Activated CD8-positive, alpha-beta T cell treated with anti-CD3 and anti-CD28 coated beads for 36 hours (primary cell): ENCODE measurements at places on chromosomes 16 and 17. TPM values are rescaled to one million over a fixed set of nuclear protein-coding genes. Genes with fewer than 3 reads are reported as not detected.
A peak's percentile ranks its signal among the peaks of the same experiment; 100 is the strongest.

DNA sequence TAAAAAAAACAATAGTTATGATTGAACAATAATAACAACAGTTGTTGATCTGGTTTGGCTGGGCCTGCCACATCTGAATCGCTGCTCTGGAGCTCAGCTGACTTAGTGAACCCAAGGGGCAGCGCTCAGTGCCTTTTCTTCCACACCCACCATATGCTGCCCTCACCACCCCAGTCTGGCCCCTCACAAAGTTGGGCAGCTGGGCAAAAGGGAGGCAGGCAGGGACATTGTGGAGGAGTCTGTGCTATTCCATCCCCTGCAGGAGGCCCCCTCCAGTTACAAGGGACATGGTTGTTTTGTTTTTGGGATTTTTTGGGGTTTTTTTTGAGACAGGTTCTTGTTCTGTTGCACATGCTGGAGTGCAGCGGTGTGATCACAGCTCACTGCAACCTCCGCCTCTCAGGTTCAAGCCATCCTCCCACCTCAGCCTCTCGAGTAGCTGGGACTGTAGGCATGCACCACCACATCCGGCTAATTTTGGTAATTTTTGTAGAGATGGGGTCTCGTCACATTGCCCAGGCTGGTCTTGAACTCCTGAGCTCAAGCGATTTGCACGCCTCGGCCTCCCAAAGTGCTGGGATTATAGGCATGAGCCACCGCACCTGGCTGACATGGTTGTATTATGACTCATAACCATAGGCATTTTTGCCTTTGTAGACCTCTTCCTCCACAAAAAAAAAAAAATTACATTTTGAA, 8.6 kb upstream of the PECAM1 start:
- DNase-seq, result peak; percentile 55

DNA sequence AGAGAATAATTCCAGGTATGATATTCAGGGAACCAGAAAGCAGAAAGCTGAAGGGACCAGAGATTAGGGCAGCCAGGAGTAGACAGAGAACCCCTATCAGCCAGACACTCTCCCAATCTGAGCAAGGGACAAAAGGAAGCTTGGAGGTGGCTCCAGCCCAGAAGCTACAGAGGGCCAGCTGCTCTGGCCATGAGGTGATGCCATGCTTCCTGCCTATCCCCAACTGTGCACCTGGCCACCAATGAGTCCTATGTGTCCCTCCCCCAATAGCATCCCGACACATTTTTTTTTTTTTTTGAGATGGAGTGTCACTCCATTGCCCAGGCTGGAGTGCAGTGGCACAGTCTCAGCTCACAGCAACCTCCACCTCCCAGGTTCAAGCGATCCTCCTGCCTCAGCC, 30.0 kb downstream of the NSMCE1 start:
- no peak for DNase-seq

GRCh38 chr17:37168731-37169353, 206.9 kb upstream of the C17orf78 start:
- DNase-seq, result no peak

DNA sequence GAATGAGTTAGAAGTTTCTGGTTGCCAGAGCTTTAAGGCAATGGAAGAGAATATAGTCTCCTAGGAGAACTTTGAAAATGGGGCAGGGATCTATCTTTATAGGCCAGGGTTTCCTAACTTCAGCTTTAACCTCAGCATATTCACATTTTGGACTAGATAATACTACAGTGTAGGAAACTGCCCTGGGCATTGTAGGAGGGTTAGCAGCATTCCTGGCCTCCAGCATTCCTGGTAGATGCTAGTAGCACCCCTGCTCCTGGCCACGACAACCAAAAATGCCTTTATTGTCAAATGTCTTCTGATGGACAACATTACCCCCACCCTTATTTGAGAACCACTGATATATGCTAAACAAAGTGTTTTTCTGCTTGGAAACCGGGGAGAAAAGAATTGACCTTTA, 27.8 kb upstream of the MYO18A start:
- no peak for DNase-seq

GRCh38 chr17:56926704-56927103, 12.9 kb upstream of the TRIM25 start:
- no peak for DNase-seq

GRCh38 chr16:27463741-27464591, 62.0 kb downstream of the IL21R start:
- DNase-seq, result peak; percentile 85

DNA sequence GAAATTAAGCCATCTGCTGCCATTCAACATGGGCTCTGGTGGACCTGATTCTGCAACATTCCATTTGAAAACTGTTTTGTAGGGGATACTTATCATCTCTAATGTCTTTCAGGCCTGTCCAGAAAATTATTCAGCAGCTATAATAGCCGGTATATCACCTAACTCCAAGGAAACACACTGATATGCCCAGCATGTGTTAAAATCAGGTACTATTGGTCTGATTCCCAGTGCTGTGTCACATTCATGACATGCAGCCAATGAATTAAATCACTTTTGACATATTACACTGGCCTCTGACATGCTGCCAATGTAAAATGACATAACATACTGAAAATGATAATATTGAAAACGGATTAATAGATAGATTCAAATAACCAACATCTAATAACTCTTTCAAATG, 60.5 kb upstream of the IRX5 start:
- no peak for DNase-seq

DNA sequence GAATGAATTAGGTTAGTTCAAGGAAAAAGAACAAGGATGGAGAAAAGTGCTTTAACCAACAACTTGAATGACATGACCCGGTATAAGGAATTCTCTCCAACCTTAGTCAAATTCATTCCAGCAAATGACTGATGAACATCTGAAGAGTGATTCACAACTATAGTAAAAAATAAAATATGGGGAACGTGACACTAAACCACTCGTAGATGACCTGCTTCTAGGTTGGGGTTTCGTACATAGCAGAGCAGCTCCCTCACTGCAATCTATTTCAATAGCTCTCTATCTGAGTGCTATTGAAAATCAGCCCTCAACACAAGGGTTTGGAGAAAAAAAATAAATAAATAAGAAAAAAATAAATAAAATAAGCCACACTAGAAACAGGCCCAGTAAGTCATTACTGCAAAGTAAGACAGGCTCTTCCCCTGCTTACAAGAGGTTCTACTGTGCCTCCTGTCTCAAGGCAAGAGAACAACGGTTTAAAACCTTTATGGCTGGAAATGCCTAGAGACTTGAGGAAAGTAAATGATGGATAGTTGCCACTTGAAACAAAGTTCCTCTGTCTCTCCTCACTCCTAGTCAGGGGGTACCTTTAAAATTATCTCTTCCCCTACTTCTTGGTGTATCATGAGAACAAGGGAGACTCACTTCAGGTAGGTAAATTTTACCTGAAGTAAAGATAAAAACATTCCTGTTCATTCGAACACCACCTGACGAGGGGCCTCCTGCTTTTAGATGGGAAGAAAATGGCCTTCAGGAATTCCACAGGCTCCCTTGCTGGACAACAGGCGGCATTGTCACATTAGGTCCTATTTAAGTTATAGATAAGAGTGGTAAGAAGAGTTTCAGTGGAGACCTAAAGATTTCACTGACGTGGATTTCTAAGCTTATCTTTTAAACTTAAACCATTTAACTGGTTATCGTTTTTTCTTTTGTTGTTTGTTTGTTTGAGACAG, 20.5 kb downstream of the COG7 start:
- DNase-seq, result no peak

DNA sequence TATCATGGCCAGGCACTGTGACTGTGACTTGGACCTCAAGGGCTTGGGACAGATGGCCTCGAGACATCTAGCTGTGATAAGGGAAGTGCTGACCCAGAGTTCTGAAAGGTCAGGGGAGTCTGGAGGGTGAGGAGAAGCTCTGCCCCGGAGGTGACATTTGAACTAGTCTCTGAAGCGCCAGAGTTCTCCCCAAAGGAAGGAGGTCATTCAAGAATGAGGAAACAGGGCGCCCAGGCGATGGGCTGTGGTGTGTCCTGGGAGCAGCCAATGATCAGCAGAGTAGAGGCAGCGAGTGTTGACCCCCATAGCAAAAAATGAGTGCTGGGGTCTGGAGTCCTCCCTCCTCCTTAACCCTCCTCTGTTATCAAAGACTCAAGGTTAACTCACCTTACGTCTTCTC, 4.9 kb downstream of the STARD3 start:
- DNase-seq, result no peak

DNA sequence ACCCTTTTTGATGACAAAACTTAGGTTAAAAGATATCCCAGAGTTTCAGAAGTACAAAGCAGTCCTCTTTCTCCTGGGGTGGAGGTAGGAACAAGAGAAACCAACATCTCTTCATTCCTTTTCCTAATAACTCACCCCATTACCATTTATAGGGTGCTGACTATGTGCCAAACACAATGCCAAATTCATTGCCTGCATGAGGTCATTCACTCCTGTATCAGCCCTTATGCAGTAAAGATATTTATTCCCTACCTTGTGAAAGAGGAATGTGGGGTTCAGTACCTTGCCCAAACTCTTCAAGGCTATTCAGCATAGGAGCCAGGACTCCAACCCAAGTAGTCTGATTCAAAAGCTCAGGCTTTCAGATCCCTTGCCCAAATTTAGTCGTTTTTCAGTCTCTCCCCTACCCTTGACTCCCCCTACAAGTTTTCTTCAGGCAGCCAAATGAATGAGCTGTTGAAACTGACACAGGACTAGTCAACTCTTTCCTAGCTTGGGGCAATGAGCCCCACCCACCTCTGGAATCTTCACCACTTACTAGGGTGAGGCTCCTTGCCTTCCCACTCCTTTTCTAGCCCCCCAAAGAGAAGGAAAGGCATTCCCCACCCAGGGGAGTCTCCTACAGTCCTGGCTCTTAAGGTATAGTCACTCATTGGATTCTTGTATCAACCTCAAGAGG, 5.9 kb downstream of the KRT14 start:
- no peak for DNase-seq

GRCh38 chr17:12398441-12399051, 267.1 kb upstream of the MYOCD start:
- no peak for DNase-seq

DNA sequence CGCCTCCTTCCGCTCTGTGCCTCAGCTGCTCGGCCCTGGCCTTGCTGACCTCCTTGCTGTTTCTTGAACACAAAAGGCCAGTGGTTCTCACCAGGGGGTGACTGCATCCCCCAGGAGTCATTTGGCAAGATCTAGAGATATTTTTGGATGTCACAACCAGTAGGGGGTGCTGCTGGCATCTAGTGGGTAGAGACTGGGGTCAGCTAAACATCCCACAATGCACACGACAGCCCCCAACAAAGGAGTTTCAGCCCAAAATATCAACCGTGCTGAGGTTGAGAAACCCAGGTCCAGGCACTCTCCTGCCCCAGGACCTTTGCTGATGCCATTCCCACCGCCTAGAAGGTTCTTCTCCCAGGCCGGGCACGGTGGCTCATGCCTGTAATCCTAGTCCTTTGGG, 39.7 kb downstream of the ABCC6 start:
- DNase-seq, result no peak

GRCh38 chr16:16126896-16127295, 96.4 kb downstream of the ABCC6 start:
- DNase-seq, result no peak

GRCh38 chr16:56469748-56470147, 18.4 kb downstream of the OGFOD1 start:
- no peak for DNase-seq

The UMOD gene
- not detected for total RNA-seq

The UNC13D gene
- total RNA-seq, result 136 TPM

The STX4 gene
- 25.2 TPM for total RNA-seq

The SLC16A11 gene
- total RNA-seq, result 3.4 TPM

The C16orf95 gene
- total RNA-seq, result 13.6 TPM

The PKMYT1 gene
- 123 TPM for total RNA-seq

The CNTD1 gene
- not detected for total RNA-seq

The DHRS7C gene
- not detected for total RNA-seq
